ENCODE measurements at places on chromosomes 3 and 15.

DNA sequence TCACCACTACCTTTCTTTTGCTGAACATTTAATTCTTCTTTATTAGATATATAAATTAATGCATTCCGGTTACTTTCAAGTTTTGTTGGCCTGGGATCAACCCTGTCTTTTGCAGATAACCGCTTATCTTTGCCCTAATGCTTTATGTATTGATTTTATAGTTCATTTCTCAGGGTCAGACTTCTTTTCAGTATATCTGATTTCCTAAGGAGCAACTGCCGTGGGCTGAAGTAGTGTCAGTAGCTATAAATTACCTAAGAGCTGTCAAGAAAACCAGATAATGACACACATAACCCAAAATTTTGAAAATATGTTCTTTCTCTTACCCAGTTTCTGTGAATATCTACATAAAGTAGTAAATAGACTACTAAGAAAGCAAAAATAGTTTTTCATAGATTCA, 38.0 kb downstream of the COL6A5 start:
- DNase-seq: no peak

GRCh38 chr3:195080571-195081151, 190.3 kb downstream of the XXYLT1 start:
- no peak for DNase-seq

GRCh38 chr15:72774696-72775383, 8.7 kb downstream of the ADPGK start:
- no peak for DNase-seq

GRCh38 chr3:174430986-174431385, 428.1 kb upstream of the NAALADL2 start:
- no peak for DNase-seq

- DNase-seq: no peak
Measured at GRCh38 chr3:178966299-178967176, 105.1 kb downstream of the ZMAT3 start.

DNA sequence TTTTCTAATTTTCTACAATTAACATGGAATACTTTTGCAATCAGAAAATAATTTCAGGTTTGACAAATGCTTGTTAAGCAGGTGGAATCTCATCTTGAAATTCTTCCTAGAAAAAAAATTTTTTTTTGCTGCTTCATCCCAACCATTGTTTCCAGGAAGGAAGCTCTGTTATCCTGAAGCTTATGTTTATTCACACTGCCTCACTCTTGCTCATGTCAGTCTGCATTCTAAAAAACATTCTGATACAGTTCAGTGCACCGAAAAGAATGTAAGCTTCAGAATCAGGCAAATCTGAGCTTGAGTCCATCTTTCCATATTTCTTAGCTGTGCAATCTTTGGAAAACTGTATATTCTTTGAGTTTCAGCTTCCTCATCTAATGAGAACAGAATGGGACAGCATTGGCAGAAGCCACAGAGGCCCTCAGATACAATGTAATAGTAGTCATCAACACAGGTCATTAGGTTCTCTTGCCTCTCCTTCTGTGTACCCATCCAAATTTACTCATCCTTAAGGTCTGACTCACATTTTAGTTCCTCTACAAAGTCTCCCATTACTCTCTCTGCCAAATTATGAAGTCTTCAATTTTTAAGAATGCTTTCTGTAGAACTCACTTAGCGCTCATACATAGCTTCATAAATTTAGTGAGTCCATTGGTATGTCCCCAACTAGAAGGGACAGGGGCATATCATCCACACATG, 881.8 kb upstream of the NR2F2 start:
- DNase-seq: no peak

GRCh38 chr3:172536505-172536904, 13.3 kb upstream of the TNFSF10 start:
- DNase-seq: no peak

GRCh38 chr15:52254391-52254790, 41.2 kb downstream of the MYO5C start:
- no peak for DNase-seq

GRCh38 chr3:123608263-123608937, 23.5 kb upstream of the HACD2 start:
- no peak for DNase-seq

GRCh38 chr15:52103217-52104207, 9.1 kb downstream of the BCL2L10 start:
- no peak for DNase-seq

DNA sequence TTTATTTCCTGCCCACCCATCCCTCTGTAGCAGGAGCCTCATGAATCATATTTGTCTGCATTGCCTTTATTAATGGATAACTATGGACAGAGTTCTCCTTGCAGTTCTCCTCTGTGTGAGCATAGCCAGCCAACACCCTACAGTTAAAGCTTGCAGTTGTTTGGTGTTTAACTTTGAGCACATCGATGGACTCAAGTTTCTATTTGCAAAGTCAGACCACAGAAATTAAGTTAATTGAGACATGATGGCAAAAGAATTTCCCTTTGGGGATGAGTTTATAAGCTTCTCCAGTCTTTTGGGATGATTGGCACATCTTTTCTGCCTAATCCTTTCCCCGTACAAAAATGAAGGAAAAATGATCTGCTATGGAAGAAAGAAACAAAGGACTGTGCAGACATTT, 398.9 kb upstream of the THBS1 start:
- no peak for DNase-seq

- no peak for DNase-seq
Measured at GRCh38 chr3:105719791-105720190, 149.0 kb downstream of the CBLB start.

GRCh38 chr15:90838139-90838538, 30.2 kb upstream of the FURIN start:
- peak; percentile 90 for DNase-seq

GRCh38 chr15:64197425-64197824, 34.6 kb upstream of the PPIB start:
- DNase-seq: no peak

- DNase-seq: no peak
Measured at GRCh38 chr3:54443561-54444161, 321.3 kb downstream of the CACNA2D3 start.

GRCh38 chr3:148081926-148082325, 615.8 kb upstream of the AGTR1 start:
- DNase-seq: no peak

- no peak for DNase-seq
Measured at GRCh38 chr15:31392761-31393401, 66.2 kb downstream of the KLF13 start.

DNA sequence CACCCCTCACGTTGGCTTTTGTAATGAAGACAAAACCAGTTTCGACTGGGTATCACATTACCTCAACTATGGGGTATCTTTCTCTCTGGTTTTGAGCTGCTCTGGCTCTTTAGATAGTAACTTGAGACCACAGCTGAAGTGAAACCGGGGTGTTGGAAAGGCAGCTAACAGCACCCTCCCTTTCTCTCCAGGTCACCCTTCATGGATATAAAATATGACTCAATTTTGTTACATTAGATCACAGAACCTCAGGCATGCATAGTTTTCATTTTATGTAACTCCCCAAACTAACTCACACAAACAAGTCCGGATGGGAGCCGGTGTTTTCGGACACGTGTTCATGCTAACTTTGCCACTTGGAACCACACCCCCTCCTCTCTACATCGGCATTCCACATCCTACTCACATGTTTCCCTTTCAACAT, 90.7 kb downstream of the NR2F2 start:
- no peak for DNase-seq

- DNase-seq: no peak
Measured at GRCh38 chr3:8519156-8519555, 17.5 kb downstream of the LMCD1 start.

- DNase-seq: no peak
Measured at GRCh38 chr15:45884289-45884688, 249.5 kb downstream of the SQOR start.

DNA sequence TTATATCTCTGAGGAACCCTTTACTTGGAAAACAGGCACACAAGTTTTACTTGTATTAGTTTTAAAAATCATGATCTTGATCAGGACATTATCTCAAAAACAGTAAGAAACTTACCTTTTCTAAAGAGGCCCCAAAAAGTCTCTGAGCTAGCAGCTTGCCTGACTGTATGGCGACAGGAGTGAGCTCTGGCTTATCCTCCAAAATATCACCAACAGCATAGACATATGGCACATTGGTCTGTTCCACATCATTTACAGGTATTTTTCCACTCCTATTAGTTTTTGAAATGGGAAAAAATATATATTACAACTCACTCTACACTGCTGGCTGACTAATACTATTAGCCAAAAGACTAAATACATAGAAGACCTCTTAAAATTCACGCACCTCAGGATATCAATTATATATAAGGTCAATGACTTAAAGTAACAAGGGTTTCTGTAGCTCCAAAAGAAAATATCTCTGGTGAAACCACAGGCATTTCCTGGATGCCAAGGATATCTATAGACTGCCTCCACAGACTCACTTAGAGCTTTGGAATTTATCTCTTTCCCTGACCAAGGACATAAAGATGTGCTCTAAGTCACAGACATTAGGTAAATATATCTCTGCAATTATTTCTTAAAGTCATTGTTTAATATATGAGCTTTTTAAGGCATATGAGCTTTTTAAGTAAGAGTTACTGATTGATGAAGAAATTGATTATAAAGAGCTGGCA, 33.1 kb downstream of the TXNRD3 start:
- DNase-seq: no peak

DNA sequence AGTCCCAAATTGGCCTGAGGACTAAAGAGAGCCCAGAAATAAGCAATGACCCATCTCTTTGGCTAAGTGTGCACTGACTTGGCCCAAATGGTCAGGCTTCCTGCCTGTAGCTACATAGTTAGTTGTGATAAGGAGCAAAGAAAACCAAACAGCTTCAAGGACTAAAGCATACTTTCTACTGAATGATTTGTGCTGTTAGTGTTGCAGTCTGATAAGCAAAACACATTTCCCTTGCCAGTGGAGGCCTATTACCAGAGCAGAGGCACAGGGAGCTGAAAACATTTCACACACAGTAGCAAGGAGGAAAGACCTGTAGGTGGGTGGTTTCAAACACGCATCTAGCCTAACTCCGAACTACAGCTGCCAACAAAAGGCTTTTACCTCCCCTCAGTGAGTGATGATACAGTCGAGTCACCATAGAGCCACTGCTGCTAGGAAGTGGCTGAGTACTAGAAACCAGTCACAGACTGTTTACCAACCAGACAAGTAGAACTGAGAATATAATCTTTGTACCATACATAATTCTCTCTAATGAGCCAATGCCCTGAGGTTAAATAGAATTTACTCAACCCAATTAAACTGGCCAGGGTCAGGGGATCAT, 222.3 kb upstream of the THBS1 start:
- DNase-seq: no peak

DNA sequence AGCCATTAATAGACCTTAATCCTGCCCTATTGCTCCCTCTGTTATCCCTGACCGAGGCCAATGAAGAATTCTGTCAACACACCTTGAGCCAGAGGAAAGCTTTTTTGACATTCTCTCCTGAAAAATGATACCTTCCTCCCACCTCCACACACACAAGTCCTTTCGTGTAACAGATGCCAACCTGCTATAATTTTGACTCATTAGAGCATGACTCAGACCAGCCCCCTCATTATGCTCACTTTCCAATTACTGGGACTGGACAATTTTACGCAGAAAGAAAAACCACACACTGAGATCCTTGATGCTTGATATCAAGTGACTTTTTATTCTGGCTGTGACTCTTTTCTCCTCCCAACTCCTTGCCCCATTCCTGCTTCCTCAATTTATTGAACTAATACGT, 50.9 kb downstream of the LSAMP start:
- no peak for DNase-seq

DNA sequence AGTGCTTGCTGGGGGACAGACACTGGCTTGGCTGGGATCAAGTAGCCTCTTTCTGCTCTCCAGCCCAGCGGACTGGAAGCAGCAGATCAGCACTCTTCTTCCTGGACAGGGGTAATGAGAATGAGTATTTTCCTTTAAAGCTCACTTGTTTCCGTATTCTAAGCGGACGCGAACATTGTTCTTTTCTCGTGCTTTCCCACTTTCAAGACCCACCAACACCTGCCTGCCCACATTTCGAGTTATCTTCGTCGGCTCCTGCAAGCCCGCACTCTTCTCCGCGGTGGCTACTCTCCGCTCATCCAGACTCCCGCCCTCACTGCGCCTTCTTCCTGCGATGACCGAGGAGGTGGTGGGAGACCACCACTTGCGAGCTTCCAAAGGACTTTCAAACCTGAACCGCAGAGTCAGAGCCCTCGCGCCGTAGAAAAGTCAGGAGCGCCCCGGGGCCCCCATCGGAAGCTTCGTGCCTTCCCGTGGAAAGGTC, 1.6 kb upstream of the PPM1L start:
- DNase-seq: no peak

- DNase-seq: no peak
Measured at GRCh38 chr3:194377708-194378107, 8.2 kb upstream of the LRRC15 start.

DNA sequence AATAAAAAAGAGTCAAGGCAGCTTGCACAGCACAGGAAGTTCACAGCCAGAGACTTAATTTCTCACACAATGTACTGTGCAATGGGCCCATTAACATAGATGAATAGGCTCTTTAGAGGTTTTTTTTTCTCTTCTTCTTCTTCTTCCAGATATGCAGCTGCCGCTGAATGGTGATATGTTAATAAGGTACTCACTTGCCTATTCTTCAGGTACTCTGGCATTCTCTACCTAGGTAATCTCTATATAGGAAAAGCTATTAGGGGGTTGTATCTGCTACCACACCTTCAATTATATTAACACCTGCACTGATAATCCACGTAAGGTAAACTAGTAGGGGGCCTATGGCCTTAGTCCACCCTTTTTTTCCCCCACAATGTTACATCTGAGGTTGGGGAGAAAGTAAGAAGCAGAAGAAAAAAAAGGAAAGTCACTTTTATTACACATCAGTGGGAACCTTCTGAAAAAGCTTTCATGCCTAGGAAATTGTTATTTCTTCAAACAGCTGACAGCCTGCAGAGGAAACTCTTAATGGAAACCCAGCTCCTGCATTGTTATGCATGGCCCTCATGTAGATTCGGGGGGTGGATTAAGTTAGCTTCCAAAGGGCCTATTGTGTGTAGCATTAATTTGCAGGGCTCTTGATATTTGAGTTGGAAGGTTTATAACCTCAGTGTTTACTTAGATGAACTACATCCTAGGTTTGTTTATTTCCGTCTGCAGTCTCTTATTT, 525.5 kb downstream of the ZIC1 start:
- DNase-seq: no peak

GRCh38 chr3:144921710-144922109, 950.1 kb downstream of the DIPK2A start:
- DNase-seq: no peak

DNA sequence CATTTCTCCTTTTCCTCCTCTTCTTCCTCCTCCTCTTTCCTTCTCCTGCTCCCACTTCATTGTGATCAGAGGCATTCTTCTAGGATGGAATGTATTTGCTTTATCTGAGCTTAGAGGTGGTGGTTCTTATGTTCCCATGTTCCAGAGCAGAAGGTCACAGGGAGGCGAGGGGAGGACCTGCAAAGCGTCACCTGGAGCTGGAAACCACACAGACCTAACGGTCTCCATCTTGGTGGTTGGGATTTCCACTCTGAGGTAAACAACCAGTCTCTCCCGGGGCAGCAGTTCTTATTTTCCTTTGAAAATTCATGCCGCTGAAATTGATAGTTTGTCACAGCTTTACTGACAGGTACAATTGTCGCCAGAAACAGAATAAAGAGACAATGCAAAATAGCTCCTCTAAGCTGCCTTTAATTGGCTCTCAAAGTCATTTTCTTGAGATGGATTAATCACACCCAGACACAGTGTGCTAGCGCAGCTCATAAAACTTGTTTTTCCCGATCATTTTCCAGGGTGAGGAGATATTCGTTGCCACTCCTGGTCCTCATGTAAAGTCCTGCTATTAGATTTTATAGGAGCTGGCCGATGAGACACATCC, 16.9 kb upstream of the AGBL1 start:
- DNase-seq: no peak

All from stimulated activated CD4-positive, alpha-beta T cell treated with anti-CD3 and anti-CD28 coated beads, Interleukin-15, amount 100 ng/mL, for 48 hours (primary cell).